Renal pelvis (tissue), 12 donors: ENCODE measurements at places on chromosomes 3 and 15. TPM values are rescaled to one million over a fixed set of nuclear protein-coding genes. Genes with fewer than 3 reads are reported as not detected.

GRCh38 chr15:76065245-76065644 lies 5.5 kb downstream of the TMEM266 start:
- no peak for DNase-seq

PRR20G gene
- not detected for polyA plus RNA-seq

DNA sequence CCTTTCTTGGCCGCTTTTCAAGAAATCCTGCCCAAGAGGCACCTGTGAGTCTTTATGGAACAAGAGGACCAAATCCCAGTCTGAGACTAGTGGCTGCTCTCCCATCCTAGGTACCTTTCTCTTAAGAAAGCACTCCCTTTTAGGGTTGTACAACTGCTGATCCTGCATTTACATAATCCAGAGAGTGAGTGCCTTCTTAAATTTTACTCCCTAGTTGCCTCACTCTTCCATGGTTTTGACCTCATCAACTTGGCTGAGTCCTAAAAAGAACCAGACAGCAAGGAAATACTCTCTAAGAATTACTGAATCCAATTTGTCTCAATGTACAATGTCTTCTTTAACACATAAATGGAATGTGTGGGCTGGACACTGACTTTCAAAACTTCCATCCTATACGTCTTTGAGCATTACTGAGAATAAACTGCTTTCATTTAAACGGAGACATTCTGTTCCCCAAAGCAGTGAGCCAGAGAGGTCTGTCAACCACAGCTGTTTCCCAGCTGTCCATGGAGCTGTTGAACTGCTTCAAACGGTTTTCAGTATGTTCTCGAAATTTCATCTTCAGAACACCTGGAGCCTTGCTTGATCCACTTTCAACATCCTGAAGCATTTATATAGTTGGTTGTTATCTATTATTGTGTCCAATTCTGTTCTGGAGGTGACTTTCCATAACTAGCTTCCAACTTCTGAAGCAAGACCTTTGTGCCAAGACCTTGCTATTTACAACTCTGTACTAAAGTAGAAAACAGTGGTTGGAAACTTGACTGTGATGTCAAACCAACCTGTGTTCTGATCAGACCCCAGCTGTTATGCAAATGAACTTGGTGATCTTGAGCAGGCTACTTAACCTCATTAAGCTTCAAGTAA lies 179.1 kb downstream of the SLC9A9 start:
- no peak for DNase-seq

- DNase-seq = no peak
These were observed 101.3 kb upstream of the ADAMTS9 start for GRCh38 chr3:64789111-64789510.

DNA sequence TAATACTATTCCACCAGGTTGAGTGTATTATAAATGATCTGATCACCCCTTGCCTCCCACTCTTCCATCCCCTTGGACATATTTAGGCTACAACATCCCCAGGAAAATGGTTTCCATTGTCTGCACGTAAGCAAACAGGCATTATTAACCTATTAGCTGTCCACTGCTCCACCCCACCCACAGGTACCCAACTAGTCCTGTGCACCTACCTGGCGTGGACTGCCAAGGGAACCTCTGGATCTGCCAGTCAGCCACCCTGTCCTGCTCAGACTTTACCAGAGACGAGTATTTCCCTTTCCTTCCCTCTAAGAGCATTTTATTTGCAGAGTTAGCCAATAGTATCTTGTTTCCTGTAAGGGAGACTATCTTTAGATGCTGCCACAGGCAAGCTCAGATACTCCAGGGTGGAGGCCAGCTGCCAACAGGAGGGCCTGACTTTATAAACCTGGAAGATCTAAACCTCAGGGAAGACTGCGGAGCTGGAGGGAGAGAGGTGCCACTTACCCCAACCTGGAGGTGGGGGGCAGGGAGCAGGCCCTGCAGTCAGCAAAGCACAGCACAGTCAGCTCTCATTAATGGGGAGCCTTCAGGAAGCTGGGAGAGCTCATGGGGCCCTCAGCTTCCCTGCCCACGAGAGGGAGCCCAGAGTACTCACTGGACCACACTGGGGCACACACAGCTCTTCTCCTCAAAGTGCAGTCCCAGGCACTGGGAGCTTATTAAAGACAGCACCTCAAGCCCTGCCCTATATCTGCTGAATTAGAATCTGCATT lies at the start of gene CX3CR1:
Gene CX3CR1 (minus strand): TSS at position 292 of the 773 bp plus-strand sequence. CDS start 13,527 bp downstream, outside the sequence.
- no peak for DNase-seq

DNA sequence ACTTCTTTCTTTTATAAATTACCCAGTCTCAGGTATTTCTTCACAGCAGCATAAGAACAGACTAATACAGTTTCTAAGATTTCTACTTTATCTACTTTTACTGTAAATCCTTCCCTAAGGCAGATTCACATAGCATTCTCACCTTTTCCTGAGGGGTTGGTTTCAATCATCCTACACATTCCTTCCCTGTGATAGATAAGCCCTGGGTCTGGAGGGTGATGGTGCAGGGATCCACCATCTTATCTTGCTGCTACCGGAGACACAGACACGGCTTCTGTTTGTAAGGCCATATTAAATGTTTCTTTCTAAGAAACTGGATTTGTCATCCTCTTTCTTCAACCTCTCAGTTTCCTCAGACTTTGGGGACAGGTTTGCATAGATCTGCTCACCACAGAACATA lies 6.1 kb downstream of the IQCF5 start:
- DNase-seq = no peak

- DNase-seq = no peak
These were observed 118.1 kb downstream of the EDEM1 start for GRCh38 chr3:5305684-5305989.

- DNase-seq = no peak
These were observed 327.8 kb upstream of the ATP11B start for GRCh38 chr3:182465301-182466185.

DNA sequence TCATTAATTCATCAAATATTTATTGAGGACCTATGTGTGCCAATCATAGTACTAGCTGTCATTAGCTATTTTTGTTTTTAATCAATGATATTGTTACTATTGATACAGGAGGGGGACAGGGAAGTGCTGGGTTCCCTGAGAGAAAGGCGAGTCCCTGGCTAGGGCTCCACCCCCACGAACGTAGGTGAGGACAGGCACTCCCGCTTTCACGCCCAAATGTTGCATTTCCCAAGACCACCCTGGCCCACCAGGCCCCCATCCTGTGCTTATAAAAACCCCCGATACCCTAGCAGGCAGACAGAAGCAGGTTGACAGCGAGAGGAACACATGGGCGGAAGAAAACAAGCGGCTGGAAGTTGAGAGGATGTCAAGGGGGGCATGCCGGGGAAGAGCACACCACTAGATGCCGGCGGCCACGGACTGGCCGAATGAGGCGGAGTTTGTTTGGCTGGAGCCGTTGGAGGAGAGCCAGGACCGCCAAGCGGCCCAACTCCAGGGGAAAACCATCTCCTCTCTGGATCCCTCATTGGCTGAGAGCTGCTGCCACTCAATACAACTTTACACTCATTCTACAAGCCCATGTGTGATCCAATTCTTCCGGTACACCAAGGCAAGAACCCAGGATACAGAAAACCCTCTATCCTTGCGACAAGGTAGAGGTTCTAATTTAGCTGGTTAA lies 798.7 kb upstream of the SEMA6D start:
- DNase-seq = no peak

DNA sequence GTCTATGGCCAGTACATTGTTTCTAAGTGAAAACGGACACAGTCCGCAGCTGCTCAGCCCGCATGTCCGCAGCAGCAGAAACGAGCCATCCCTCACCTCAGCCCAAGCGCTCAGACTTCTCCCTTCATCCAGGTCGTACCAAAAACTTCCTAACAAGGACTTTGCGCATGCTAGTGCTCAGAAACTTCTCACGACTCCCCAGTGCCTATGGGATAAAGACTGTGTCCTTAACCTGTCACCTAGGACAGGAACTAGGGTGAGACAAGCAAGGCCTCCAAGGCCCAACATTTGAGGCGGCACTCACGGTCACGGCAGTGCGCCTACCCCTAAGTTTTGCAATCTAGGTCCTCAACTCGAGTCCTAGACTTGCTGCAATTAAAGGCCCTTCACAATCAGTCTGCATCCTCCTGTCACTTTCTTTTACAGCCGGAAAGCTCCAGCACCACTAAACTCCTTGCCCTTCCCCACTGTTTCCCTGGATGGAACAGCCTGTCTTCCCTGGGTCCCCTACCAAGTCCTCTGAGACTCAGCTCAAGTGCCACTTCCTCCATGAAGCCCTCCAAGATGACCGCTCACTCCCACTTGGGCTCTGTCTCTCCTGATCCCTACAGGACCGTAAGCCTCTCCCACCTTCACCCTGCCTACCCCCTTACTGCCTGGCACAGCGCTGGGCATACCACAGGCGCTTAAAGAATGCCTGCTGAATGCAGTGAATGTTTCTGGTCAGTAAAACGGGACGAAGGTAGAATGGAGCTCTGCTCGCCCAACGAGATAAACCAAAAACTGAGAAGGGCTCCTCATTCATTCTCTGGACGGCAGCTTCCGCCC lies 1.2 kb downstream of the CLN6 start:
- no peak for DNase-seq

DAPK2 gene
- polyA plus RNA-seq = 8.2 TPM

GRCh38 chr15:58476525-58477162 lies 44.9 kb downstream of the LIPC start:
- DNase-seq = no peak

KNL1 gene
- 19.1 TPM for polyA plus RNA-seq

- no peak for DNase-seq
These were observed 27.2 kb upstream of the POMGNT2 start for GRCh38 chr3:43132870-43133636.

DNA sequence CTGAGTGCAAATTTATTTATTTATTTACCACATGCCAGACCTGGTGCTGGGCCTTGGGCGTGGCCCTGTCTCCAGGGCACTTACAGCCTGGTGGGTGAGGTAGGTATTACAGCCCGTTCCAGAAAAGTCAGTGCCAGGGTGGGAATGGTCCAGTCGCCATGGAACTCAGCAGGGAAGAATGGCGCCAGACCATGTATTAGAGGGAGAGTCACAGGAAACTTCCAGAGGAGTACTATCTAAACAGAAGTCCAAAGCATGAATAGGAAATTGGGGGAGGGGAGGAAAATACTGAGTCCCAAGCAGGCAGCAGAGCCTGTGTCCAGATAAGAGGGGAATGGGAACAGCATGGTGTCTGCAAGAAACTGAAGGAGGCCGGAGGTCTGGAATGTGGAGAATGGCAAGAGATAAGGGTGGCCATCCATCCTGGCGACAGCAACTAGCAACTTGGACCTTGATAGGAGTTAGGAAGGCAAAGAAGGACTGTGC lies 27.0 kb downstream of the SH3BP5 start:
- DNase-seq = no peak
